ENCODE measurements at places on chromosomes 5 and 9. TPM values are rescaled to one million over a fixed set of nuclear protein-coding genes. Genes with fewer than 3 reads are reported as not detected.

Gene ARL14EPL
- not detected for total RNA-seq

Gene C6
- not detected for total RNA-seq

Gene SLC45A2
- total RNA-seq: not detected

Gene HAND1
- not detected for total RNA-seq

Gene ANKRD31
- total RNA-seq: under 0.01 TPM

Gene PCDHA1
- under 0.01 TPM for total RNA-seq

Gene TCERG1
- total RNA-seq: 71.7 TPM

Gene PCDHB6
- under 0.01 TPM for total RNA-seq

Gene FUT7
- total RNA-seq: not detected

DNA sequence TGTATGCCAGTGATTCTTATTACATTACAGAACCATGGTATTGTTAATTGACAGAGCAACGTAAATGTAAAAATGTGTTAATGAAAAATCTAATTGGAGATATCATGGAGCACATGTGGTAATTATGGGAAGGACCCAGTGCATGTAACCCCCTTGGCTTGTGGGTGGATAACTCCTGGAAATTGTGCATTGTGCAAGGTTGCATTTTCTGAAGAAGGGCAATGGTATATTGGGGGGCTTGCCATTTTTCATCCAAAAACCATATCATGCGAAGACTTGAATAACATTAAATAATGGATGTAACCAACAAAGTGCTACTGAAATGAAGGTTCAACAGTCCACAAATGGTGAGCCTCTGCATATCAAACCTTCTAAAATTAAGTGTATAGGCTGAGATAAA lies 47.6 kb downstream of the BASP1 start:
- no peak for DNase-seq

GRCh38 chr5:118405650-118406061 lies 582.7 kb downstream of the DTWD2 start:
- DNase-seq: no peak

GRCh38 chr9:130193531-130194377 lies 21.6 kb downstream of the NCS1 start:
- no peak for DNase-seq

- no peak for DNase-seq
Observed at GRCh38 chr5:17114233-17114632, 103.2 kb upstream of the BASP1 start.

- DNase-seq: no peak
Observed at GRCh38 chr5:62680121-62680520, 101.5 kb downstream of the LRRC70 start.

DNA sequence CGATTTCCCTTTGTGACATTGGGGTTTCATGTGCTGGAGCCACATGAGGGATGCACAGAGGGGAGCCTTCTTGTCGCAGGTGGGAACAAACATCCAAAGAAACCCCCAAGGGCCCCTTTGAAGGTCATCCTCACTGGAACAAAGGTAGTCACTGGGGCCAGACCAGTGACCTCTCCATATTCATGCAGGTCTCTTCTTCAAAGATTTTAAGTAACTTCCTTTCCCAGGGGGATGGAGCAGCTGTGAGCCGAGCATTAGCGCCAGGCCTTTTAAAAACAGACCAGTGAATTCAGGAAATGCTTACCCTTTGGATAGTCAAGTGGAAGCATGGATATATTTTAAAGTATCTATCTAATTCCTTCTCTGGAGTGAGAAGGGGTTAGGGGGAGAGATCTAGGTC lies 33.0 kb downstream of the DAPK1 start:
- DNase-seq: no peak

DNA sequence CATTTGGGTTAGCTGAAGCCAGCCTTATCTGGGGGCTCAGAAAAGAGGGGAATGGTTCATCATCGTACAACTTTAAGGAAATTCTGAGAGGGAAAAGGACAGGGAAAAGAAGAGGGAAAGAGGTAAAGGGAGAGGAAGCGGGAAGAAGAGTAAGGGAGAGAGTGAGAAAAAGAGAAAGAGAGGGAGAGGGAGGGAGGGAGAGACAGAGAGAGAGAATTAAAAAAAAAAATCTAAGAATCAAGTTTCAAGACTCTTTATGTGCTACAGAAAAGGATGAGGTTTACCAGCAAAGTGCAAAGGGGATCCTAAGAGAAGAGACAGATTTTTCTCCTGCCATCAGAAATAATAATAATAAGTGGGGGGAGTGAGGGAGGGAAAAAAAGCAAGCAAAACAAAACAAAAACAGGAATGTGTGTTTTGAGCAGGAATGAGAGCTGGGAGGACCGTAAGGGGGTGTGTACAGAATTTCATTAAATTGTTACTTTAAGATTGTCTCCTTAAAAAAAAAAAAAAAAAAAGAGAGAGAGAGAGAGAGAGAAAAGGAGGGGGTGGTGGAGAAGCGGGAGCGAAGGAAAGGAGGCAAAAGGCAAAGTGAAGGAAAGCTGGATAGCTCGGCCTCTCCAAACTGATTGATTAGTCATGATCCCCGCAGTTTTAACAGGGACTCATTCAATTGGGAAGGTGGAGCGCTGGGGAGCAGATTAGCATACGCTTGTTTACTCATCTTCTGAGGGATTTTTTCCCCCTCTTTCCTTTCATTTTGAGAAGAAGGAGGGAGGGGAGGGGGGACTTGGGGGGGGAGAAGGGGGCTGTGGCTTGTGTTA lies 438 bp upstream of the PAPPA start:
- peak; percentile 88 for DNase-seq

- DNase-seq: peak; percentile 18
Observed at GRCh38 chr9:85914108-85914507, 26.8 kb upstream of the NAA35 start.

GRCh38 chr9:22683700-22684075 lies 237.1 kb downstream of the DMRTA1 start:
- DNase-seq: peak; percentile 52

GRCh38 chr9:120713257-120714087 lies 798 bp downstream of the MEGF9 start:
- no peak for DNase-seq

DNA sequence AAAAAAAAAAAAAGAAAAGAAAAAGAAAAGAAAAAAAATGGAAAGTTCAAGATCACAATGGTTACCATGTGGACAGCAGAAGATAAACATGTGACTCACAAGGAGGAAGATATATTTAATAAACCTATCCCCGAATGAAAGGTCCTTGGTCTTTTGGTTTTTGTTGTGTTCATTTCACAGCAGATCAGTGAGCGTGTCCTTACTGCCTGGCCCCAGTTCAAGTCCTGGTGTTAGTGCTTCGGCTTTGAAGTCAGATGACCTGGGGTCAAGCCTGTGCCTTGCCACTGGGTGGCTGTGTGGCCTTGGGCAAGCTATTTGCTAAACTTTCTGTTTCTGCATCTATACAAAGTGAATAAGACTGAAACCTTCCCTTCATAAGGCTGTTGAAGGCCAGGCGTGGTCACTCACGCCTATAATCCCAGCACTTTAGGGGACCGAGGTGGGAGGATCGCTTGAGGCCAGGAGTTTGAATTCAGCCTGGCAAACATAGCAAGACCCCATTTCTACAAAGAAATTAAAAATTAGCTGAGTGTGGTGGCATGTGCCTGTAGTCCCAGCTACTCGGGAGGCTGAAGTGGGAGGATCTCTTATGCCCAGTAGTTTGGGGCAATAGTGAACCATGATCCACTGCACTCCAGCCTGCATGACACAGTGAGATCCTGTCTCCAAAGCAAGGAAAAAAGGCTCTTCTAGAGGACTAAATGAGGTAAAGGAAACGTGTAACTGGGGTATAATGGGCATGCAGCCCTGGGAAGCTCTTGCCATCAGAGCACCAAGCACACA lies 94.5 kb upstream of the SPATA31D4 start:
- peak; percentile 24 for DNase-seq

DNA sequence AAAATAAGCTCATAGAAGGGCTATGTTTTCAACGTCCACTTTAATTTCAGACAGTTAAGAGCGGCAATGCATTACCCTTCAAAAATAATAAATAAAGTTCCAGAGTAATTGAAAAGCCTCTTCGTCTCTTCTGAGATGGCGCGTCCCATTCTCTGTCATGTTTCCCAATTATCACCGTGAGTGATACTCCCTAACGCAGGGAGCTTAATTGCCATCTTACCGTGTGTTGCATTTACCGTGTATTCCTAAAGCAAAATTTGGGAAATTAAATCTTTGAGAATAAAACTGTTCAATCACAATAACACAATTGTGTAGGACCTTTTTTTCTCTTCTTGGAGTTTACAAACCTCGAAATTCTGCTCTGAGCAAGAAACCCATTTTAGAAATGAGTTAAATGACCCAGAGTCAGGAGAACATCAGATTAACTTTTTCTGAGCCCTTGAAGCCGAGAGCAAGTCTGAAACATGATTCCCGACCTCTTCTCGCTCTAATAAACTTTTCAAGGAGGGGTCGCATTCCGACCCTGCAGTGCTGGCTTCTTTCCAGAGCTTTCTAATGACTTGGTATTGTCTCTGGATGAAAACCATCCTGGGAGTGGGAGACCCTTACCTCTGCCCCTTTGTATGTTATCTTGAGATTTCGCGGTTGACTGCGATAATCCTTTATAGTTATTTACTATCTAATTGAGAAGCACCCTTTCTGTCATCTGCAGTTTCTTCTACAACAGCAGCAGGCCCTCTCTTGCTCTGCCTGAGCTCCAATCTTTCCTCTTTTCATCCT lies 251.5 kb downstream of the FSTL4 start:
- no peak for DNase-seq

GRCh38 chr5:171573451-171574225 lies 154.2 kb downstream of the FGF18 start:
- DNase-seq: no peak

DNA sequence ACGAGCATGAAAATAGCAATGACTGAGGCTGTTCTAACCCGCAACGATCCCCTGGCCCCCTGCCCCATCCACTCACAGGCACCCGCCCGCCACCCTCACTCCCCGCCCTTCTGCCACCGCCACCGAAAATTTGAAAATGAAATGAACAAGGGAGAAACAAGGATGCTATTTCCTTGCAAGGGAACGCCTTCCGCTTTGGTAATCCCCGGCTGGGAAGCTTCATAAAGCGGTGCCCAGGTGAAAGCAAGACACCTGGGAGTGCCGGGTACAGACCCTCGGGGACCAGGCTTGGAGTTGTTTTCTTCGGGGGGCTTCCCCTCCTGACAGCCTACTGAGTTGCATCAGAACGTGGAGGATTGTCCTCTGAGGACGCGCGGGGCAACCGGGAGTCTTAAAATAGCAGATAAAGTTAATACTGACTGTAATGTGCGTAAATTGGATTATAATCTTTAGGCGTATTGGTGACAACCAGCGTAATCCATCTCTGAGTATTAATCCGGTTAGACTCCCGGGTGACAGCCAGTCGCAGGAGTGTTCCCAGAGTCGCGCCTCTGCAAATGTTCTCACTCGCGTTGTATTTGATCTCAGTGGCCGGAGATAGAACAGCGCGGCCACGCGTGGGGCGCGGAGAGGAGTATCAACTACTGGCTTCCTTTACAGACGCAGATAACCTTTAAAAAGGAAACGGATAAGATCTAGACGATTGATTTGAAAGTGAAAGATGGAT lies 885 bp upstream of the MLLT3 start:
- no peak for DNase-seq

- peak; percentile 2 for DNase-seq
Observed at GRCh38 chr5:155794795-155795194, 532.2 kb upstream of the SGCD start.

- DNase-seq: no peak
Observed at GRCh38 chr5:158013939-158014338, 155.0 kb upstream of the CLINT1 start.

All from fibroblast of villous mesenchyme (primary cell).